ENCODE measurements at places on chromosomes 11 and 22.

DNA sequence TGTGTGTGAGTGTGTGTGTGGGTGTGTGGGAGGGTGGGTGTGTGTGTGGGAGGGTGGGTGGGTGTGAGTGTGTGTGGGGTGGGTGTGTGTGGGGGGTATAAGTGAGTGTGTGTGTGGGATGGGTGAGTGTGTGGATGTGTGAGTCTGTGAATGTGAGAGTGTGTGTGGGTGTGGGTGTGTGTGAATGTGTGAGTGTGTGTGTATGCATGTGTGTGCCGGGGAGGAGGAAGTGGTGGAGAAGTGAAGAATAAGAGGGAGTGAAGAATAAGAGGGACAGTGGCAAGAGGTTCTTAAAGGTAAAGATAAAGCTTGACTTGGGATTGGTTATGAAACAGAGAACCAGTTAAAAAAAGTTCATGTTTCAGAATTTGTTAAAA, 54.0 kb downstream of the PRR5L start:
- DNase-seq = no peak

DNA sequence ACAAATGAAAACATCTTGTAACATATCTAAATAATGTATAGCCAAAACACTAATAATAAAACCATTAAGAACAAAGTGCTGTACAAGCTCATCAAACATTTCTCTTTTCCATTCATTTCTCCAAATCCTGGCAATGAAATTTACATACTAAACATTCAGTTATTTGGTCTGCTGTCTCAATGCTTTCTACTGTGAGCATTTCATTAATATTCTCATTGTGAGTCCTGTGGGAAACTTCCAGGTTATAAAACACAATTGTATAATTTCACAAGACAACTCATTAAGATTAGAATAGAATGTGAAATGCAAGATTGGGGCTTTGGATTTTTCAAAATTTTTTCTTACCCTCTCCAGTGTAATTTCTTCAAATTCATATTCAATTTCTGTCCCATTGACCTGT, 876.9 kb upstream of the CCDC90B start:
- no peak for DNase-seq

DNA sequence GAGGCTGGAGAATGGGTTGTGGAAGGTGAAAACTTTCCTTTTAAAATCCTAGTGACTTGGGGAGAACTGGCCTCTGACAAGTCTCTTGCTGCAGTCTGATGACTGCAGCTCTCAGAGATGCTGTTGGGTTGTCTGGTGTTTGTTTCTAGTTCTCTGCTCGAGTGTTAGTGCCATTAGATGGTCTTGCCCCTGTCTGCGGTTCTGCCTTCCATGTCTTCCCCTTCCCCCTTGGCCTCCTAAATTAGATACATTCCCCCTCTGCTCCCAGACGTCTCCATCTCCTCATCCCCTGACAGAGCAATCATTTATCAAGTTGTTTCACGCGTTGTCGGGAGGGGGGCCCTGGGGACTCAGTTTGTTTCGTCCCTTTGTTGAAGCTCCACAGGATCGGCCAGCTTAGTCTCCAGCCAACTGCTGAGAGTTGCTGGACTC, 67.7 kb downstream of the CECR2 start:
- no peak for DNase-seq

GRCh38 chr11:130840679-130841078, 75.6 kb downstream of the SNX19 start:
- DNase-seq = no peak

- DNase-seq = no peak
These were observed 31.8 kb downstream of the GLB1L2 start for GRCh38 chr11:134363592-134363991.

DNA sequence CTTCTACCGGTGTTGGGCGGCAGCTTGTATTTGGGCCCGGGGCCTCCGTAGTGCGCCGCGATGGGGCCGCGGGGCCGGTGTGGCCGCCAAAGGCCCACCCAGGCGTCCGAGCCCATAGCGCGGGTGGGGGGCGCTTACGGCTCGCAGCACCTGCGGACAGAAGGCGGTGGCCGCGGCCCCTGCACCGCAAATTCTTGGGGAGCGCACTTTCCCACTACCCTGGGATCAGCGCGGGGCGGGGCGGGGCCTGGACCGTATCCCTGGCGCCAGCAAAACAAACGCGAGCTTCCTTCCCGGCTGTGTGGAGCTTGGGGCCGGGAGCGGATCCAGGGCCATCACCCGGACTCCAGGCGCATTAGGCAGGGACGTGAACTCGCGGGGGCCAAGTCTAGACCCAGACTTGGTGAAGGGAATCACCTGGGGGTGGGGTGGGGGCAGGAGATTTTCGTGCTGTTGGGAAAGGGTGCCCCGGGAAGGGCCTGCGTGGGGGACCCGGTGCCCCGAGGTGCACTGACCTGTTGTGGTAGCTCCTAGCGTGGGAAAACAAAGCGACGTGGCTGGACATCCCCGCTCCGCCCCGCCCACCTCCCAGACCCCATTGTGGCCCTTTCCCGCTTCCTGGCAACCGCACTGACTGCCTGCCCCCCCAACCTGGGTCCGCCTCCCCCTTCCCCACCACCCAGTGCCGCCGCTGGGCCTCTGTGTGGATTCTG, 2.3 kb upstream of the TYMP start:
- no peak for DNase-seq

GRCh38 chr11:5846701-5847100, 5.0 kb upstream of the OR52E6 start:
- no peak for DNase-seq

DNA sequence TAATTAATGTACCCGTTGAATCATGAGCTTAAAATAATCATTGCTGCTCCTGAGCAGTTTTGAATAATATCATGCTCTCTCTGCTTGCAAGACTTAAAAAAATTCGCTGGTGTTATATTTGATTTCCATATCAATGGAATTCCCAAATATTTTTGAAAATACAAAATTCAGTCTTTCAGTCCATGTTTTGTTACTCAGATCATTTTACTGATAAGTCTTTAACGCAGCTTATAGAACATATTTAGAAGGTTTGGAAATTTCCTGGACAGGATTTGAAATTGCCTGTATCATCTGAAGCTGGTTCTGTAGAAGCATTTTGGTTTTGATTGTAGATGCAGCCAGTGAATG, 1.9 kb downstream of the BMAL1 start:
- no peak for DNase-seq

- DNase-seq = no peak
These were observed 11.3 kb downstream of the TRIM66 start for GRCh38 chr11:8671193-8671612.

- DNase-seq = no peak
These were observed 298.3 kb downstream of the ETS1 start for GRCh38 chr11:128289048-128289447.

DNA sequence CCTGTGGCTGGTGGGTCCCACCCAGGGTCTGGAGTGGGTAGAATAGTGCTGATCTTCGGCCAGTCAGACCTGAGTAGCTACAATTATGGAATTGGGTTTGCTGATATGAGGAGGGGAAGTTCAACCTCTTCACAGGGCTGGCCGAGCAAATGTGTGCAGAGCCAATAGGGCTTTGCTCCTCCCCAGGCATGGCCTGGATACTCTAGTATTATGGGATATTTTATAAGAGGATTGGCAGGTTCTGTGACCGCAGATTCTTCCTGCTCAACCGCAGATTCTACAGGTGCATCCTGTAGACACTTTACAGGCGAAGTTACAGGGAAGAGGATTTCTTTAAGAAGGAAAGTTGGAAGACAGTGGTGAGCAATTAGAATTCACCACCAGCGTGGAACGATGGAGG, 44.3 kb downstream of the TBC1D22A start:
- DNase-seq = no peak

DNA sequence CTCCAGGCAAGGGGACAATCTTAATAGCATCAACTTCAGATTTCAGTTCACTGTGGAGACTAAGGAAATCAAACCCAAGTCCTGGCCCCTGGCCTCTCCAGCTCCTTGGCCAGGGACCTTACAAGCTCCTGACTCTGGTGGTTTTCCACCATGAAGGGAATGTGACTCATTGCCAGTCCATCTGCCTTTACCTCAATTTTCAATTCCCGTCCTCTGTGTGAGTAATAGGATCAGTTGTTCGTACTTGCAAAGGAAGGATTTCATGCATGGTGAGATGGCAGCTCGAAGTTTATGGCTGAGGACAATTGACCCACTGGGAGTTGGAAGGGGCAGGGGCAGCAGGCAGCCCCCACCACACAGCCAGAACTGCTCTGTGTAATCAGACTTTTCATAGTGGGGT, 42.5 kb downstream of the INSC start:
- no peak for DNase-seq

DNA sequence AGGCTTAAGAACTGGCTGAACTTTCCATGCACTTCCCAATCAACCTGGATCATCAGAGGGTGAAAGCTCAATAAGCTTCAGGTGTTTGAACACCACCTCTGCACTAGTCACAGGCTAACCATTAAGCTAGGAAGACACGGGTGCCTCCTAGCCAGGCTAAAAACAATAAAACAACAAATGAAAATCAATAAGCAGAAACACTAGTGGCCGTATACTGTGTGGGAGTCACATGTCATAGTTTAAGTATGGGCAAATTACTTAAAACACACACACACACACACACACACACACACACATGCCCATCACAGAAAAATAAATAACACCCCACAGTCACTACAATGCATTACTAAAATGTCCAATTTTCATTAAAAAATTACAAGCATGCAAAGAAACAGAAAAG, 85.2 kb downstream of the APOL5 start:
- no peak for DNase-seq

DNA sequence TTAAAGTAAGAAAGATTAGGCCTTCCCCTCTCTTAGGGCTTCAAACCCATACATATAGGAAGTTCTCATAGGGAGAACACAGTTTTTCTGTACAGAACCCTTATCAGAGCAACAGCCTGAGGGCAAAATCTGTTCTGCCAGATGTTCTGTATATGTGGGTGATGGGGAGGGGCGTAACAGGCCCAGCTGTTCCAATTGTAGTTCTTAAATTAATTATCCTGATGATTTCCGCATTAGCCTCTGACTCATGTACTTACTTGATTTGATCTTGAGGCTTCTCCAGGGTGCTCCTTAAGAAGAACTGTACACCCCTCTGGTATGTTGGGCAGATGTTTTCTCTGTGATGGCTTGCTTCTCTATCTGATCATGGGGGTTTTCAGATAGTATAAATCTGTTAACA, 123.1 kb upstream of the C11orf87 start:
- DNase-seq = no peak

DNA sequence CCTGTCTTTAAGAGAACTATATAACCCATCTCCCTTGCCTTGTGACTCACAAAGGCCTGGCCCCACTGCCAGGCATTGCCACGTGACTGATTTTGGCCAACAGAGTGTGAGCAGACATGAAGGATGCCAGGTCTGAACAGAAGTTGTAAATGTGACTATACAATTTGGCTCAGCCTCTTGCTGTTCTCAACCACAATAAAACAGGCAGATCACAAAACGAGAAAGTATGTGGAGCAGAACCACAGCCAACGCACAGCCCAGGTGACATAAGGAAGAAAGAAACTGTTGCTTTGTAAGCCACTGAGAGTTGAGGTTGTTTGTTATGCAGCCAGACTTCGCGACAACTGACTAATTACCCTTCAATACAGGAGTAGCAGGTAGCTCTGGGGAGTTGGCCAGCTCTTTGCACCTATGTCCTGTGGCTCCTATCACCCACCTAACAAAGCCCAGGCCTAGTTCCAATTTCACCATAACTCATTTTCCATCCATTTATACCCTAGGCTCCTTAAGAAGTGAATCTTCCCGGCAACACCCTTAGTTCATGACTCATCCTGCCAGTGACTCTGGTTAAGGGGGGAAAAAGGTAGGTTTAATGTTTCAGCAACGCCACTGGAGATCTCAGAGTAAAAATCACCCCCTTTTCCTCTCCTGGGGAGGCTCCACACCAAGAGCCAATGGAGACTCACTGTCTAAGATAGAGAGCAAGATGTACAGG, 53.7 kb downstream of the GALNT18 start:
- DNase-seq = no peak

DNA sequence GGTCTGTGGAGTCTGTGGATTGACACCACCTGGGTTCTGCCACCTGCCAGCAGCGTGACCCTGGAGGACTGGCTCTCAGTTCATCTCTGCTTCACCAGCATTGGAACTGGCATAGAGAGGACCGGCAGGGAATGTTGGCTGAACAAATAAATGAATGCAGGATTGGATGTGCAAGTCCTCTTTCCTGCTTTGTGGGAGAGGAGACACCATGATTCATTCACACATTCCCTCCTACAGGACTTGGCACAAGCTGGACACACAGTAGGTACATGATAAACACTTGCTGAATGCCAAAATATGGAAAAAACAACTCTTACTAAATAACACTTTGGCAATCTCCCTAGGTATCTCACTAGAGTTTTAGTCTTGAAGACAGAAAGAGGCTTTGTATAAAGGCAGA, 116.6 kb upstream of the NARS2 start:
- no peak for DNase-seq

DNA sequence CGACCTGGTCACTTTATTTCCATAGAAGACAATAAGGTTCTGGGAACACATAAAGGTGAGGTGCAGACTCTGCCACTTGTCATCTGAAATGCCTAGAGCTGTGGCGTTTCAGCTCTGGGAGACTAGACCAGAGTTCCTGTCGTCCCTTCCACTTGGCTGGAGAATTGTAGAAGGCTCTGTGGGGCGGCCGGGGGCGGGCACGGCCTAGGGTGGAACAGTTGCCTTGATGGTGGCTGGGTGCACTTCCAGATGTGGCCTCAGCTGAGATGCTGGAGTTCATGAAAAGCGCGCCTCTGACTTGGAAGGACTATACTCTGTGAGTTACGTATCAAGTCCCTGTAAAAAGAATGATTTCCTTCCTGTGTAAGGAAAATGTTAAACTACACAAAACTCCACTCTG, 16.8 kb downstream of the TRMU start:
- no peak for DNase-seq

- DNase-seq = no peak
These were observed 1078.7 kb downstream of the BRD1 start for GRCh38 chr22:48748860-48749554.

DNA sequence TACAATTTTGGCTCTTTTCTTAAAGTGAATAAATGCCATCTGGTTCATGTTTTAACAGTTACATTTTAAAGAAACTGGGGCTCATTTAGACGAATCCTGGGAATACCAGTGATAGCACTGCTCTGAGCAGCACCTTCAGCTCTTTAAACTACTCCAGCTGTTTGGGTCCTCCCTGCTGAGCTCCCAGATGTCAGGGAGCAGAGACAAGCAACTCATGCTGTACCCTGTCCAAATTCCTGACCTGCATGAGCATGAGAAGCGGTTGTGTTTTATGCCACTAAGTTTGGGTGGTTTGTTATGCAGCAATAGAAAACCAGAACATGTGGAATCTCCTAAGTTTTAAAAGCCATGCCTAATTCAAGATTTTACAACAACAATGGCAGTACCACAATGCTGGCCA, 90.0 kb downstream of the FDX1 start:
- no peak for DNase-seq

DNA sequence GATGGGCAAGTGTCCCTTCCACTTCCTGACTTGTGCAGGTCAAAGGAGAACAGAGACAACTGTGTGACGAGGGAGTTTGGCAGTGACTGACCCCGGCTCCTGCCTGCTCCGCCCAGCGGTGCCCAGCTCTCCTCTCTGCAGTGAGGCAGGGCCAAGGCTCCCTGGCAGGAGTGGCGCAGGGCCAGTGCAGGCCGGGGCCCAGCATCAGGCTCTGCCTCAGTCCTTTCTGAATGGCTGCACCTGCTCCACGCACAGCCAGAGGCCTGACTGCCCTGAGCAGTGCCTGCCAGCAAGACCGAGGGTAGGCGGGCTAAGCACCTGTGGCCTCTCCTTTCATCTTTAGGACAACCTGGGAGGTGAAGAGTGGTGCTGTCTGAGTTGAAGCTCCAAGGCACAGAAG, 54.2 kb downstream of the WT1 start:
- DNase-seq = no peak

GRCh38 chr11:133978794-133979193, 22.0 kb upstream of the IGSF9B start:
- DNase-seq = no peak
